ENCODE measurements at places on chromosomes 3 and 15.

DNA sequence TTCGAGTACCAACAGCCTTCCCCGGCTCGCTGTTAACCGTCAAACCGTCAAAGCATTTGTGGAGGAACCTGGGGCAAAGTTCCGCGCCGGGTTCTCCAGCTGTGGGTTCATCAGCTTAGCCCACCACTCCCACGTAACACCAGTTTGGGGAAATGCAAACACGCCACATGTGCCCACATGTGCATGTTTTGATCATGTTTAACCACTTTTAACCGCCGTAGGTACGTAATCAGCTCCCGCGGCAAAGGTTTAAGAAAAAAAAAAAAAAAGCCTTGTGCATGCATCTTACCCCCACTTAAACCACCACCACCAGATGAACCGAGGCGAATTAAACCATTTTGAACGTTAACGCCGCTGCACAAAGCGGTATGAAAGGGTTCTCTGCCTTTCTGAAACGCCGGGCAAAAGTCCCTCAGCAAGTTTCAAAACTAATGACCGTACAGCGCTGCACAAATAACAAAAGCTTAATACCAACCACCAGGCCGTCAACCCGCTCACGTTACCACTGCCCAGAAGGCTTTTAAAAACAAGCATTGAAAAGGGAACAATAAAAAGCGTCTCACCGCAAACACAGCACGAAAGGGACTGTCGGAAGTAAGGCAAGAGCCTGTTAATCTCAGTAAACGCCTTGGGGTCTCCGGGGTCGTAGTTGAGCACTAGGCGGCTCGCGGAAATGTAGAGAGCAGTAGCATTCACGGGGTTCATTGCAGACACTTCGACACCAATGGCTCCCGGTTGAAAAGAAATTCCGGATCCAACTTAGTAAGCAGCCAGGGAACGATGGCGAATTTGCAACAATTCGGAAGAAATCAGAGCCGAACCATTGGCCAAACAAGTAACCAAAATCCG, 1.5 kb downstream of the MSL2 start:
- DNase-seq: no peak

DNA sequence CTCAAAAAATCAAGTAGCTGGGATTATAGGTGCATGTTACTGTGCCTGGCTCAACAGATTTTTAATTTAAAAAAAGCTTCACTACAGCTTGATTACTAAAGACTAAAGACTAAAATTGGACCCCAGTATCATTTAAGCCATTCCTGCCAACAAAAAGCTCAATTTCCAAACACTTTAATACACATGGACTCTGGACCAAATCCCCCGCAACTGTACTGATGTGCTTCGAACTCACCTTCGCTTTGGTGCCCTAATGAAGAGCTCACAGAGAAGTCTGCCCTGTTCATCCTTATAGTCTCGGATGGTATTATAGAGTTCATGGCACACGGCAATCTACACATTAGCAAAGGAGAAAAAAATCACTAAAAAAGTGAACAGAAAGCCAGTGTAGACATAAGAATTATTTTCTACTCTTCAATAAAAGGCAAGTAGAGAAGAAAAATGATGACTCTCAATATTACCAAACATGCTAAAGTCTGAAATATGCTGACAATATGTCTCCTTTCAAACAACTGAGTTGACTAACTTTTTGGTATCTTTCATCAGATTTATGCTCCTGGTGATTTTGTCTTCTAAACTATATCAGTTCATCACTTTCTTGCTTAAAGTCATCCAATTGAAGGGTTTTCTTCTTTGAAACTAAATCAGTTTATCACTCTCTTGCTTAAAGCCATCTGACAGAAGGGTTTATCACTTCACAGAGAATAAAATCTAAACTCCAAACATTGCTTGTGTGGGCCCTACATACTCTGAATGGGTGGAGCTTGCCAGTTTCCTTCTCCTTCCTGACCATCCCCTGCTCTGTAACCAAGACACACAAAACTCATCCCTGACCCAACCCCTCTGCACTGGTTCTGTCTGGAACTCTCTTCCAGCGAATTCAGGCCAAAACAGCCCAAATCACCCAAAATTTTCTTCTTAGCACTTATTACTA, 7.2 kb downstream of the PBRM1 start:
- no peak for DNase-seq

DNA sequence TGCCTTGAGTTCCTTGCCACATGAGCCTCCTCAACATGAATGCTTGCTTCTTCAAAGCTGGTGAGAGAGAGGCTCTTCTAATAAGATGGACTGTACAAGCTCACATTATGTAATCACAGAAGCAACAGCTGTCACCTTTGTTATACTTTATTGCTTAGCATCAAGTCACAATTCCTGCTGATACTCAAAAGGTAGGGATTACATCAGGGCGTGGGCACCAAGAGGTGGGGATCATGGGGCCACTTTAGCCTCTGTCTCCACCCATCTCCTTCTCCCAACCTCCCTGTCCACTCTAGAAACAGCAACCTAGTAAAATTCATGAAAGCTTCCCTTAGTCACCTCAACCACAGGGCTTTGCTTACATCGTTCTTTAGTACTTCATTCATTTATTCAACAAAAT, 95.9 kb downstream of the FAM43A start:
- DNase-seq: no peak

GRCh38 chr3:67324554-67324953, 326.4 kb downstream of the KBTBD8 start:
- DNase-seq: no peak

DNA sequence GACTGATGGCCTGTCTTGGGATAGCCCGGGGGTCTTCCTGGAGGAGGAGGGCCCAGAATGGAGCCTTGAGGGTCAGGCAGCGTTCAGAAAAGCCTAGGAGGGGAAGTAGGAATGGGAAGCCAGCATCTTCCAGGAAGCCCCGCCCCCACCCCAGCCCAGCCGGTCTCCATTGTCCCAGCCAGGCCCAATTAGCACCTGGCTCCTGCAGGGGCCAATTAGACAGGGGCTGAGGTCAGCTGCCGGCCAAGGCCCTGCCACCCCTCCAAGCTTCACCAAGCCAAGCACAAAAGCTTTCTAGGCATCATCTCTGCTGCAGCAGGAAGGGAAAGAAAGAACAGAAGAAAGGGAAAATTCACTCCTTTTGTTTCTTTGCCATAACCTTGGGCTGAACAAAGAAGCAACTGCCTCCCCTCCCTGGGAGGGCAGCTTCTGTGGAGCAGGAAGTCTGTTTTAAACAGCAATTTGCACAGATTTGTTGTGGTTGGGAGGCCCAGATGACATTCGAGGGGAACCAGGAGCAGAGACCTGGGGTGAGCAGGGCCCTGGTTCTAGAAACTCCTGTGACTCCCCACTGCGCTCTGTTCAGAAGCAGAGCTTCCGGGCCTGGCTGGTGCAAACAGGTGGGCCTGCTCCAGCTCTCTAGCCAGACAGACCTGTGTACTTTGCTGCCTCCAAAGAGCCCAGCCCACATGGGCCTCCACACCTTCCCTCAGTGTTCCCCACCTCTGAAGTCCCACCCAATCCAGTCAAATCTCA, 47.7 kb downstream of the CYP11A1 start:
- DNase-seq: no peak

GRCh38 chr15:95325763-95326404, 1004.6 kb upstream of the NR2F2 start:
- no peak for DNase-seq

DNA sequence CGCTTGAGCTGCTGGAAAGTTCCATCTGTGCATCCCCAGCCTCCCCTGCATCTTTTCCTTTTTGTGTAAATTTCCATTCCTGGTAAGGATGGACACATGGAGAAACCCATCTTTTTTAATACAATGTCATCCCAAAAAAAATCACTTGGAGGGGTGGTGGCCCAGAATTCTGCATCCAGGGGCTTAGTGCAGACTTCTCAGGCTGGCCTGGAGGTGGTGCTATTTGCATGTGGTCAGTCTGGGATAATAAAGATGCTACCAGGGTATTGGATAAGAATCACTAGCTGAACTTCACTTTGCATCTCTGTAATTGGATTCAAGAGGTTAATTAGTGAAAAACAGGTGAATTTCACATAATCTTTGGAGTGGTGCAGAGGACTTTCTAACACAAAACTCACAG, 1.8 kb upstream of the ZSCAN2 start:
- DNase-seq: no peak

GRCh38 chr3:58241306-58242044, 3.9 kb downstream of the ABHD6 start:
- DNase-seq: no peak

DNA sequence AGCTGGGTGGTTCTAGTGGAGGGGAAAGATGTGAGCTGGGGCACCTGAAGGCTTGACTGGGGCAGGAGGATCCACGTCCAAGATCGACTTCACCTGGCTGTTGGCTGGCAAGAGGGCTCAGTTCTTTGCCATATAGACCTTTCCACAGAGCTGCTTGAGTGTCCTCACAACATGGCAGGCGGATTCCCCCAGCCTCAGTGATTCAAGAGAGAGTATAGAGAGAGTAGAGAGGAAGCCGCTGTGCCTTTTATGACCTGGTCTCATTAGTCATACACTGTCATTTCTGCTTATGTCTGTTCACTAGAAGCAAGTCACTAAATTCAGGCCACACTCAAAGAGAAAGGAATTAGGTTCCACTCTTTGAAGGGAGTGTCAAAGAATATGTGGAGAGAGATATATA, 101.6 kb downstream of the APBA2 start:
- DNase-seq: no peak

GRCh38 chr3:107574650-107575049, 51.9 kb downstream of the BBX start:
- no peak for DNase-seq

DNA sequence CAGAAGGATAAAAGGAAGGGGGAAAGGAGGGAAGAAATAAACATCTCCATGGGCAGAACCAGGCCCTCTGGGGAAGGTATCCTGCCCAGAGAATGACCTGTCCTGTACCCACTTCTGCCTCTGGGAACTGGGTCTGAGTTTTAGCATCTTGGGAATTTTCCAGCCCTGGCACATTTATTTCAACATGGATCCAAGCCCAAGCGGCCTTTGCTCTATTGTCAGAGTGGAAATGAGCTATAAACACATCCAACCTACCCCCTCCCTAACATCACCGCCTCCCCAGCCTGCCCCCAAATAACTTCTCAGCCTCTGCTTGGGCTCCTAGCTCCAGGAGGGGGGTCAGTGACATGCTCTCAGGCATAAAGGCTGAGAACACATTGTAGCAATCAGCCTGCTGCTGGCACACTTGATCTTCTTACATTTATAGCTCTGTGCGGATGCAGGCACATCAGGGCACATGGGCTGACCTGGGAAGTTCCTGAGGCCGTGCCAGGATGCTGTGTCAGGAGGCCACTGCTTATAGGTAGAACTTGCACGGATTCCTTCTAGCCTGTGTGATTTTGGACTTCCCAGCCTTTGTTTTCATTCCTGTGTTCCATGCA, 4.6 kb upstream of the OXTR start:
- DNase-seq: no peak

- no peak for DNase-seq
Measured at GRCh38 chr15:81410318-81410753, 36.3 kb upstream of the TMC3 start.

GRCh38 chr3:89314454-89315098, 207.2 kb downstream of the EPHA3 start:
- no peak for DNase-seq

GRCh38 chr3:140378571-140379340, 299.1 kb upstream of the TRIM42 start:
- DNase-seq: no peak

DNA sequence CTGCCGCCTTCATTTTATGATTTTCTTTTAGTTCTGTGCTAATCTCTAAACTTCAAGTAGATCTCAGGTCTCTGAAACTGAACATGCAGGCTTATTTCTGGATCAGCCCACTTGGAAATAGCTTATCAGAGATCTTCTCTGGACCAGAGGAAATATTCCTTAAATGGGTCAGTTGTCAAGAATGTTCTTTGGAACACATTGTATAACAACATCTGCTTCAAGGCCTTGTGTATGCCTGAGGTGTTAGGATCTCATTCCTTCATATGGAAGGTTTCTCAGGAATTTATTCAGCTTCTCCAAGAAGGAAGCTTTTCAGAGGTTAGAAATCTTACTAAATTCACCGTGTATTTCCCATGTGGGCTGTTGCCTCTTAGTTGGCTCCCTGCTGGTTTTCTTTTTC, 47.4 kb downstream of the SYN2 start:
- DNase-seq: no peak

DNA sequence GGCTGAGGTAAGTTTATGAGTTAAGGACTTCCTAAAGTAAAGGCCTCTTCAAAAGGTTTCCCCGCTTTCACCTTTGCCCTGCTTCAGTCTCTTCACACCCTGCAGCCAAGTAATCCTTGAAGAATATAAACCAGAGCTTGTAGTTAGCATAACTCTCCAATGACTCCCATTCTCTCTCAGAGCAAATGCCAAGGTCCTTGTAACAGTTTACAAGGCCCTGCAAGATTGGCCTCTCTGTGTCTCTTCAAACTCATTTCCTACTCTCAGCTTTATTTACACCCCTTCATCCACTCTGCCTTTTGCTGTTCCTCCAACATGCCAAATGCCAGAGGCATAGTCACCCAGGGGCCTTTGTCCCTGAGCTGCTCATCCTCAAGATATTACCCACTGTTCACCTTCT, 60.5 kb upstream of the MME start:
- no peak for DNase-seq

DNA sequence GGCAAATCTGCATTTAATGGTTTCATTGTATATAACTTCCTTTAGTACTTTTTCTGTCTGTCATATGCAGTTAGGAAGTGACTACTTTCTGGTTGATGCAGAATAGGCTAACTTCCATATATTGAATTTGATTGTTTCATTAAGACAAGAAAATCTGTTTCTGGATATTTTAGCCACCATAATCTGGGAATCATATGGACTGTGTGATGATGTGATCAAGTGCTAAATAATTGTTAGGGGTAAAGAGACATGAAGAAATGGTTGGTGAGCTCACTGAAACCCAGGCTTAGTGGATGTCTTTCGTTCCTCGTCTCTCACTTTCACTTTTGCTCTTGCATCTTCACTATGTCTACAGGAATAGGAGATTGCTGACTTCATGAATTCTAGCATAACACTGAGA, 3.5 kb upstream of the MNS1 start:
- no peak for DNase-seq

DNA sequence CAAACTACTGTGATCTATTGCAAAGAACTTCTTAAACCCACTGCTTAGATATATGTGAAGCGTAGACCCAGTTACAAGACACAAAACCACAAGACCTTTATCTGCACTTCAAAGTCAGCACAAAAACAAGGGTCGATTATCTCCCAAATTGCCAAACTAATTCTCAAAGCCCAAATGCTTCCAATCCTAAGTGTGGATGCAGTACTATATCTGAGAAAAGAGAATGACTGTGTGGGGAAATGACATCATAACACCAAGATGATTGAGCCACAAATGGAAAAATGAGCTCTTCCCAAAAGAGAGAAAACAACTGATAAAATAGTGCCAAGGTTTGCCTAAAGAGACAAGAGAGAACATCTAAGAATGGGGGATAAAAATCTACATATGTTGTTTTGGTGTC, 86.2 kb downstream of the MEIS2 start:
- no peak for DNase-seq

Data from cortex of kidney (tissue), 1 donor.